ENCODE measurements at places on chromosomes 11 and 22.

GRCh38 chr11:72831521-72832300 lies 17.5 kb downstream of the ATG16L2 start:
- DNase-seq = peak; percentile 41

DNA sequence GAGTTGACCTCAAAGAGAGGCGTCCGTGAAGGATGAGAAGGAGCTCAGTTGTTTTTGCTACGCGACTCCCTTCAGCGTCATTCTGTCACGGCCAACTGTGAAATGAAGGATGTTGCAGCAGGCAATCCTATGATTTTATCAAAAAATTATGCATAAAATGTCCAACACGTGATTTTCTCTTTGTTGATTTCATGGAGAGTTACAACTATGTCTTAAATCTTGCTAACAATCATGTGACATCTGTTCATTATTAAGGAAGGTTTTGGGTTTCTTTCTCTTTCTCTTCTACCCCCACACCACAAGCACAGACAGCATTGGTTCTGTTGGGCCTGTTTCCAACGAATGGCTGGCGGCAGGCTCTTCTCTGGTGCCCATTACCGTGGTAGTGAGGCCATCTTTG lies 3.7 kb downstream of the KRTAP5-4 start:
- DNase-seq = no peak

DNA sequence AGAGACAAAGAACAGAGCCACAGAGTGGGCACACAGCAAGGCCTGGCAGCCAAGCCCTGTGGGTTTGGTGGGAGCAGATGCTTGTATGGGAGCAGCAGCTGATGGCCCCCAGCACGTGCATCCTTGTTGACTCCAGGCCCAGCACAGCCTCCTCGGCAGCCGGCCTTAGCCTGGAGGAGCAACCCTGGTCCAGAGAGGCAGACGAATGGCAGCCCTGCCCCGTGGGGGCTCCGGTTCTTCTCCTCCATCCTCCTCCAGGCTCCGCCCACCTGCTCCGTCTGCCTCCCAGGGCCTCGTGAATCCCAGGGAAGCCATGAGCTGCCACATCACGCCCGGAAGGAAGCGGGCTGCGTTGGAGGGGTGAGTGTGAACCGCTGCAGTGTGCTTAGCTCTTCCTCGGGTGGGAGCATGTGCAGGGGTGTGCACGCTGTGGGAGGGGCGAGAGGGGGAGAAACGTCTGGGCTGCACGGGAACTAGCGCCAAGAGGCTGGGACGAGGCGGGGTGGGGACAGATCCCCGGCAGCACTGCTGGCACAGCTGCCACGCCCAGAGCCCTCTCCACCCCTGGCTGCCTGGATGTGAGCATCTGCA lies 36.3 kb upstream of the JAM3 start:
- no peak for DNase-seq

DNA sequence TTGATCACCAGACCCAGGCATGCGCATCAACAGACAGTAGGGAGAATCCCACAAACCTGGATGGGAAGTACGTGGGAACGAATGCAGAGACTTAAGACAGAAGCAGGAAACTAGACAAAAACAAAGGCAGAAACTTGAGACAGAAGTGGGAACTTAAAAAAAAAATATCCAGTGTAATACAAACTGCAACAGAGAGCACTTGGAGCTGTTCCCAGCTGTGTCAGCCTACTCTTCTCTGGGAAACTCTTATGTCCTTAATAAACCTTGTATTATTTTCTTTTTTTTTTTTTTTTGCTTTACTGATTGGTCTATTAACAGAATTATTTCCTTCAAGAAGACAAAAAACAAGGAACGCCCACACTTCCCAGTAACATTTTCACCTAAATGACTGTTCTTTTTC lies 1818.1 kb upstream of the RAG2 start:
- DNase-seq = no peak

- DNase-seq = no peak
Measured at GRCh38 chr22:18104566-18104965, 6.0 kb upstream of the TUBA8 start.

DNA sequence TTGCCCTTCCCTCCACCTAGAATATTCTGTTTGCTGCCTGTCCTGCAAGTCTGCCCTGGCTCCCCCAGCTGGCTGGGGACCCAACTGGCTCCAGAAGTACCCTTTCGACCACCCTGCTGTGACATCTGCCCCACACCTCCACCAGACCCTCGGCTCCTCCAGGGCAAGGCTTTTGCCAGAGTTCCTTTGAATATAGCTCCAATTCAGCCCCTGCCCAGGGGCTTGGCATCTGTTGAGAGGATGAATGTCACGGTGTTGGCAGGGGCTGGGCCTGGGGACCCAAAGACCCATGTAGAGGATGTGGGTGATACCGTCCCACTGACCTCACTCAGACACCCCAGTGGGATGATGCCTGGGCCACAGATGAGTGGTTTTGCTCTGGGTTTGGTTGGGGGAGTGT lies 4.0 kb downstream of the NLRP6 start:
- DNase-seq = no peak

- no peak for DNase-seq
Measured at GRCh38 chr11:859394-860131, 16.9 kb downstream of the TSPAN4 start.

DNA sequence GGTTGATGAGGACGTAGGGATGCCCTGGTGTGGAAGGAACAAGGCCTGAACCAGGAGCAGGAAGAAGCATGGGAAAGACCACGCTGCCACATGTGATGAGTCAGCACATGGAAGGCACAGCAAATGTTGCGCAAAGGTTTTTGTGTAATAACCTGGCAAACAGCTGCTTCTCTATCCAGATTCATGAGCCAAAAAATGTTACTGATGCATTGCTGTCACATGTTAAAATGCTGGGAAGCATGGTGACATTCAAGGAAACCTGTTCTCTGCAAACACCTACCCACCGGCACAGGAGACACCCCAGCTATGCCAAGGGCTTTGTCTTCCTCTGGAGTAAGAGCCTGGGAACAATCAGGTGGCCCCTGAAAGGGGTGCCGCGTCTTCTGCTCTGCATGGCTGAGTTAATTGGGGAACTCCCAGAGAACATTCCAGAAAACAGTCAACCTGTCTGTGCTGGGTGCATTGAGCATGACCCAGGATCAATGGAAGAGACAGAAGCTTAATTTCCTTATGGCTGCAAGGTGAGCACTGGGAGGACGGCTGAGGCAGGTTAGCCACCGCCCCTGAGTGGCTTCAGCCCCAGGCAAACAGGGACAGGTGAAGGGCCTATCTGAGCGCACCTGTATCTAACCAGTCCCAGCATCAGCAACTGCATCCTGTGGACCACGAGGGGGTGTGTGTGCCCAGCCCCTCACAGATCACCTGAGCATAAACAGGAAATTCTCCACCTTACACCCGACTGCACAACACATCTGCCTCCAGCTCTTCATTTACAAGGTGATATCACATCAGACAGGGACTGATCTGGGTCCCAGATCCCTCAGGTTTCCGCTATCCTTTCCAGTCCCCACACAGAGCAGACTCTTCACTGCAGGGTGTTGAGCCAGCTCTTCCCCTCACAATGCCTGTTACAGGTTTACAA lies 108.4 kb downstream of the GGTLC2 start:
- no peak for DNase-seq

DNA sequence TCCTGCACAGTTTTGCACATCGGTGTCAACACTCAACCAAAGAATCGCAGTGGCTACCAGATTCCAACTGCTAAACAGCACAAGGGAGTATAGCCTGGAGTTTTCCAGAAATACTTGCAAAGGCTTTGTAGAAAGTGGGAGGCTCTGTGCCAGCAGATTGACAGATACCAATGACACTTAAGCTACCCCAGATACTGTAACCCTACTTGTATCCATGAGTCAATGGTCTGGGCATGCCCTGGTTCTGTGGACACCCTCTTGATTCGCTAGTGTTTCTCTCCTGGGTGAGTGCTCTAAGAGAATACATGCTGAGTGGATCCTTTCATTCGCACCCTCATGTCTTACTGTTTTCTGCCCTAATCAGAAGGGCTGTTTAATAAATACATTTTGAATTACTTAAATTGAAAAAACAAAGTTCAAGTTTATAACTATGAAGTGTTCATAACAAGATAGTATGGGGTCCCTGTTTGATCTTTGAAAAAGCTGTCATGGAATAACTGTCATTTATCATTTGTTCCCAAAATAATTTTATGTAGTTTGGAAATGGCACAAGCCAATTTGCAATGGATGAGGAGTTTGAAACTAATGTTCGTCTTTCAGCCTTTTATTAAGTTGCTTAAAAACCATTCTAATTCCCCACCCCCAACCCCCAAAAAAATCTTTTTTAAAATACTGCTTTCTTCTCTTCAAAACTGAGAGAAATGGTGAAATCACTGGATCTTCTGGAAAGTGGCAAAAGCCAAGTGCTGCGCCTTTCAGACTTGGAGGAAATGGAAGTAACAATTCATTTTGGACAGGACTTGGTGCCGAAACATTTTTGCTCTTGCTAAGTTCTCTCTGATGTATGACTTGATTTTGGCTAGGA lies 600.5 kb upstream of the TENM4 start:
- no peak for DNase-seq

DNA sequence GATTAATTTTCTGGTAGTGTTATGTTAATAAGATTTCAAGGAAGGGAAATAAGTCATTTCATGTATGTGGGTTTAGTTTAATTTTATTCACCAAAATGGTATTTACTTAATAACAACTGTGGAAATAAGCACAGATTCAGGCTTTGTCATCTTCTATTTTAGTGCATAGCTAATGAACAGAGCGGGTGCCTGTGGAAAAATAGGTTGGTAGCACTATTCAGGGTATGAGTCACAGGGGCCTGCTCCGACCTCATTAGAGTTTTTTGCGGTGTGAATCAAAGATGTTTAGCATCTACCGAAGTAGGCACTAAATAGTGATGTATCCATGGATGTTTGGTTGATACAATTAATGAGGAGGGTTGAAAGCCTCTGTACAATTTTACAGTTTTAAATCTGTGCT lies 78.2 kb downstream of the FAT3 start:
- no peak for DNase-seq

DNA sequence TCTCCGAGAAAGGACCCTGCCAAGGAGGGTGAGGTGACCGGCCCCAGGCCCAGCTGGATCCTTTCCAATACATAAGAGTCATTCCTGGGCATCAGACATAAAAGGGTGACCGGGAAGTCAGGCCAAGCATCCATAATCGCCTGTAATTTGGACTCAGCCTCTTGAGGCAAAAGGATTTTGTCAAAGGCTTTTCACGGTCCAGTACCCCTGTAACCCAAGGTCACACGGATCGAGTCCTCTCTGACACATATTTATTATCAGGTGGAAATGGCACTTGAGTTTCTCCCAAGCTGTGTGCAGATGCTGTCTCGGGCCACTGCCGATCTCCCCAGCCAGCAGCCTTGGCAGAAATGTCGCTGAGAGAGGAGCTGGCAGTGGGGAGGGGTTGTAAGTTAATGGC lies 556.5 kb downstream of the MN1 start:
- DNase-seq = no peak

- DNase-seq = no peak
Measured at GRCh38 chr11:55942785-55943392, 6.7 kb upstream of the OR5I1 start.

DNA sequence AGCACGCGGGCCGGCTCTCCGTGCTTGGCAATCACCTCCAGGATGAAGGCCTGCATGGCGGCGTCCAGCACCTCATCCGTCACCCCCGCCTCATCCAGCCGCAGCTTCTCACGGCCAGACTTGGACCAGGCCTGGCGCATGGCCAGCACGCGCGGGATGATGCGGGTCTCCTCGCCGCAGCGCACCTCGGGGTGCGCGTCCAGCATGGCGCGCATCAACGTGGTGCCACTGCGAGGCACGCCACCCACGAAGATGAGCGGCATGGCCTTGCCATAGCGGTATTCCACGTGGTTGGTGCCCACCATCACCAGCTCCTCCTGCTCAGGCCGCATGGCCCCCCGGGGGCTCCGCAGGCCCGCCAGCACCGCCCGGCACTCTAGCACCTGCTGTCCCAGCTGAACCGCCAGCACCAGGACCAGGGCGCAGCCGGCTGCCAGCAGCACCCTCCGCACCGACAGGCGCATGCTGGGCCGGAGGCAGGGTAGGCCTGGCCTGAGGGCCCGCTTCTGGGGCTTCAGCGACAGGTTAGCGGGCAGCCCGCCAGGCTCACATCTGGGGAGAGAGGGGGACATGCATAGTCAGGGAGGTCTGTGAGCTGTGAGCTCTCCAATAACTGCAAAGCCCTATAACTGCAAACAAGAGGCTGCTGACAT lies 29.0 kb upstream of the TFIP11 start:
- DNase-seq = no peak
